Eye (tissue), 1 donor: ENCODE measurements at places on chromosomes 13 and 19.

GRCh38 chr13:50070186-50070585 is 54.9 kb downstream of the KCNRG start:
- DNase-seq = no peak

- no peak for DNase-seq
These were observed 38.7 kb downstream of the SLC7A1 start for GRCh38 chr13:29556742-29557141.

DNA sequence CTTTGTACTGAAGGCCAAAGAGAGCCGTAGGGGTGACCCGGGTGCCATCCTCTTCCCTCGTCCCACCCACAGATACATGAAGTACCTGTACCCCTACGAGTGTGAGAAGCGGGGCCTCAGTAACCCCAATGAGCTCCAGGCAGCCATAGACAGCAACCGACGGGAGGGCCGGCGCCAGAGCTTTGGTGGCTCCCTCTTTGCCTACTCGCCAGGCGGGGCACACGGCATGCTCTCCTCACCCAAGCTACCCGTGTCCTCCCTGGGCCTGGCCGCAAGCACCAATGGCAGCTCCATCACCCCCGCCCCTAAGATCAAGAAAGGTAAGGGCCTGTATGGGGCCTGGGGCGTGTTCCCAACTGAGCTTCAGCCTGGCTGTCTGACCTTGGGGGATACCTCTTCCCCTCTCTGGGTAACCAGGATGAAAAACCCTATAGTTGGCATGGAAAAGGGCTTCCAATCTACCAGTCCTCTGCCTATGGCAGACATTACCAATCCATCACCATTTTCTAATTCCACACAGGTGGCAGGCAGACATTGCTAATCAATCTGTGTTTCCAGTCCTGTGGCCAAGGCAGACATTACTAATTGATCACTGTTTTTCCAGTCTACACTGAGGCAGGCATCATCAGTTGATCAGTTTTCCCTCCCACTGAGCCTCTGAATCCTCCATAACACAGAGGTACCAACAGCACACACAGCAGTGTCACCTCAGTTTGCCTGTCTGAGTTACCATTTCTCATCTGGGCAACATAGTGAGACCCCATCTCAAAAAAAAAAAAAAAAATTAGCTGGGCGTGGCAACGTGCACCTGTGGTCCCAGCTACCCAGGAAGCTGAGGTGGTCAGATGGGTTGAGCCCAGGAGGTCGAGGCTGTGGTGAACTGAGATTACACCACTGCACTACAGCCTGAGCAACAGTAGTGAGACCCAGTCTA is 19.1 kb upstream of the WDR18 start:
- no peak for DNase-seq

GRCh38 chr19:4089400-4089908 is 22.8 kb upstream of the ZBTB7A start:
- DNase-seq = no peak

DNA sequence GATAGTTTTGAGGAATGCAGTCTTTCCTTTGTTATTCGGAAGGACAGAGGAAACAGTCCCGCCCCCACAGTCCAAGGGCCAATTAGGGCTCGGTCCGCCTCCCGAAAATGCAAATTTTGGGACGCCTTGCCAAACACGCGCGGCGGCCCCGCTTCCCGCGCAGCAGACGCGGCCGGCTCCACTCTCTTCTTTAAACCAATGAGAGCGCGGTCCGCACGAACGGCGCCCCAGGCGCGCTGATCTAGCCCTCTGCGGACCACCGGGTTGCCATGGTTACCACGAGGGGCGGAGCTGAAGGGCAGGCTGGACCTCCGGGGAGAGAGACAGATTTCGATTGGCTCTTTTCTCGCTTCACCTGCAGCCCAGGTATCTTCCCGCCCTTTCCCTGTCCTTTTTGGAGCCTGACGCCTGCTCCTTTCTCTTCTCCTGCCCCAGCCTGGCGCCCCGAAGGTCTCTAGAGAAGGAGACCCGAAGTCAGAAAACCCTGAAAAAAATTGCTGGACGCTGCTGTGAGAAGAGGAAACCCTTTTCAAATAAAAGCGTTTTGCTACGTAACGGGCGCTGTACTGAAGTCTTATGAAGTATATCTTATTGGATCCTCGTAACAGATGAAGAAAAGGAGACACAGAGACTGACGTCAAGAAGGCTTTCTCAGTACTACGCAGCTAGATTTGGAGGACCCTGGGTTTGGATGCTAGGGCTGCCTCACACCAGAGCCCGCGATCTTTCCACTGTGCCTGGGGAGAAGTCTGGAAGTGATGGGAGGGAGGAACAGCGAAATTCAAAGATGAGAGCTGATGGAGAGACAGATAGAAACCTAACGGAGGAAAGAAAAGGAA is 2.0 kb downstream of the PTH2 start:
- DNase-seq = peak; percentile 90

- DNase-seq = peak; percentile 36
These were observed 20.4 kb downstream of the STARD13 start for GRCh38 chr13:33265133-33265532.

- DNase-seq = no peak
These were observed 68.6 kb upstream of the MIR17HG start for GRCh38 chr13:91278888-91279287.

- DNase-seq = no peak
These were observed 103.9 kb downstream of the GGACT start for GRCh38 chr13:100484702-100485101.

DNA sequence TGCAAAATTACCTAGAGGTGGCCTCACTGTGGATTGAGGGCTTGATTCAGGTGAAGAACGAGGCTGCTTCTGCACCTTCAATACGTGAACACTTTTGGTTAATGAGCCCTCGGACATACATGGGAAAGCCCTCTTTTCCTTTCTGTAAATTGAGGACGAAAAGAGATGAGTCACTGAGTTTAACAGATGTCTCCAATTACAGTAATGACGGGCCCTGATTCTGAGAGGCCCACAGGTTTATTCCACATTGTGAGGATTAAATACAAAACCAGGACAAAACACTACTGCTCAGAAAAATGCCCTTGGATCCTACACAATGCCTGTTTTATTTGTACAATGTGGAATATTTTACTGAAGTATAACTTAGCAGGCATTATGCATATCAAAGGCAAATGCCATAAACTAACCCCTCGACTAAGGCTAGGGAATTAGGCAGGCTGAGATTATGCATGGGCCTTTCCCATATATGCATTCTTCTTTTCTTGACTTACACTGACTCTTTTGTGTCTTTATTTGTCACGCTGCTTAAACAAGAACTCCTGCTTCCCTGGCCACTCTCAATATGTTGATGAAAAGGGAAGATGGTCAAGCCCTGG is 819.9 kb downstream of the OLFM4 start:
- DNase-seq = peak; percentile 48

GRCh38 chr19:47726467-47726866 is 13.2 kb downstream of the EHD2 start:
- DNase-seq = no peak

- no peak for DNase-seq
These were observed 96.3 kb upstream of the C1QTNF9B start for GRCh38 chr13:23993680-23993985.

GRCh38 chr19:14475251-14476073 is at the start of gene PTGER1:
Gene PTGER1, minus strand, starts transcription at chr19:14475354. Its CDS starts 1,034 bp downstream, at chr19:14474320.
- peak; percentile 61 for DNase-seq

GRCh38 chr13:31649766-31650165 is 89.6 kb upstream of the RXFP2 start:
- no peak for DNase-seq

DNA sequence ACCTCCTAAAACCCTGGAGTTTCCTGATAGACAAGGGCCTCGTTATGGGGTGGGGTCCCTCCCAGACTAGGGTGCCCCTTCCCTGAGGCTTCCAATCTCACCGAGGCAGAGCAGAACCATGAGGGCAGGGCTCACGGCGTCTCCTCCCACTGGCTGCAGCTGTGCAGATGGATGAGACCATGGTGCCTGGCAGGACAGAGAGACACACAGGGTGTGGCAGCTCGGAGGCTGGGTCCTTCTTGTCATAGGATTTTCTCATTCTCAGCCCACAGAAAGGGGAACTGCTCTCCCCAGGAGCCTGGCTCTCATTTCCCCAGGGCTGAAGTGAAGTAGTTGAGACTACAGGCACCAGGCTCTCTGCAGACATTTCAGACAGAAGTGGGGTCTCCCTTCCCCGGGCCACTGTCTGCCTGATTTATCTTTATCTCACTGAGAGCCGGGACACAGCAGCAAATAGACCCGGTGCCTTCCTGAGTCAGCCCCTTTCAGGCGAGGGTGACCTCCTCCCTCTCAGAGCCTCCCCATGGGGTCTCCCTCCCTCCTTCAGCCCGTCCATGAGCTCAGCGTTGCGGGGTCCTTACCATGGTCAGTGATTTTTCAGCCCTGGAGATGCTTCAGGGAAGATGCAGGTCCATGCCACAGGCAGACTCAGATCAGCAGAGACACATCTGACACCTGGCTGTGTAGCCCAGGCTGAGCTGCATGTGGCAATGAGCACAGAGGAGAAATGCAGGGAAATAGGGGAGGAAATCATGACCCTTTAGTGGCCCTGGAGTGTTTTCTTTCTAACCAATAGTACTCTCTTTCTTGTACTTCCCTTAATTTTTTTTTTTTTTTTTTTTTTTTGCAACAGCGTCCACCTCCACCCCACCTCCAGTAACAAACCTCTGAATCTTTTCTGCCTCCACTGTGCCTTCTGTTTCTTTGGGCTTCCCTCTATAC is at the start of gene LILRA5:
Gene LILRA5, minus strand, starts transcription at position 731 of the 942 bp plus-strand sequence. Its CDS starts 147 bp downstream, at position 584.
- DNase-seq = no peak

GRCh38 chr13:41019011-41019487 is at the start of gene ELF1:
Gene ELF1, minus strand, starts transcription at chr13:41019316. Its CDS starts 37,262 bp downstream, at chr13:40982054.
- DNase-seq = peak; percentile 27

GRCh38 chr19:4713384-4713951 is 10.2 kb downstream of the DPP9 start:
- DNase-seq = no peak

DNA sequence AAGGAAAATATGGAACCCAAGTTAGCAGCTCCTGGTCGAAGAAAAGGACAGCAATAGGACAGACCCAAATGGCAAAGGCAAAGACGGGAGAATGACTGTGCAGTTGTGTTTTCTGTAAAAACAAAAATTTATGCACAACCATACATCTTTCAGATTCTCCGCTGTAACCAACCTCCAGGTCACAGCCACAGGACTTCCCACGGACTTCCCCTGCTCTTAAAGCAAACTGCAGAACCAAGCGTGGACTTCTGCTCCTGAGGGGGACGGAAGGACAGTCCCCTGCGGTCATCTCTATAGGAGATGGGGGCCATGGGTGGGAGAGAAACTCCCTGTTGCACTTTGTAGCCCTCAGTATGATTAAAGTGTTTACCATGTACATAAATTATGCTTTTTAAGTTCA is 2.5 kb downstream of the GRTP1 start:
- no peak for DNase-seq

DNA sequence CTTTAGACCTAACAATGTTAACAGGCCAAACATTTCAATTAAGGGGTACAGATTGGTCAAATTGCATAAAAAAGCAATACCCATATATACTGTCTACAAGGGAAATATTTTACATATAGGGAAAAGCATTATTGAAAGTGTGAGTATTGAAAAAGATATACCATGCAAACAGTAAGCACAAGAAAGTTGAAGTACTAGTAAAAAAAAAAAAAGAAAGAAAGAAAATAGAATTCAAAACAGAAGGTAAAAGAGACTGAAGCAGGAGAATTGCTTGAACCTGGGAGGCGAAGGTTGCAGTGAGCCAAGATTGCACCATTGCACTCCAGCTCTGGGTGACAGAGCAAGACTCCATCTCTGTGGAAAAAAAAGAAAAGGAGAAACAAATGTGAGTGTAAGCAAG is 5.3 kb upstream of the TEX101 start:
- no peak for DNase-seq

GRCh38 chr13:21435687-21436151 is 23.4 kb downstream of the ZDHHC20 start:
- DNase-seq = no peak

GRCh38 chr13:103030776-103031175 is 35.4 kb downstream of the SLC10A2 start:
- DNase-seq = peak; percentile 47

GRCh38 chr13:95426631-95427030 is 125.4 kb upstream of the ABCC4 start:
- DNase-seq = peak; percentile 3

DNA sequence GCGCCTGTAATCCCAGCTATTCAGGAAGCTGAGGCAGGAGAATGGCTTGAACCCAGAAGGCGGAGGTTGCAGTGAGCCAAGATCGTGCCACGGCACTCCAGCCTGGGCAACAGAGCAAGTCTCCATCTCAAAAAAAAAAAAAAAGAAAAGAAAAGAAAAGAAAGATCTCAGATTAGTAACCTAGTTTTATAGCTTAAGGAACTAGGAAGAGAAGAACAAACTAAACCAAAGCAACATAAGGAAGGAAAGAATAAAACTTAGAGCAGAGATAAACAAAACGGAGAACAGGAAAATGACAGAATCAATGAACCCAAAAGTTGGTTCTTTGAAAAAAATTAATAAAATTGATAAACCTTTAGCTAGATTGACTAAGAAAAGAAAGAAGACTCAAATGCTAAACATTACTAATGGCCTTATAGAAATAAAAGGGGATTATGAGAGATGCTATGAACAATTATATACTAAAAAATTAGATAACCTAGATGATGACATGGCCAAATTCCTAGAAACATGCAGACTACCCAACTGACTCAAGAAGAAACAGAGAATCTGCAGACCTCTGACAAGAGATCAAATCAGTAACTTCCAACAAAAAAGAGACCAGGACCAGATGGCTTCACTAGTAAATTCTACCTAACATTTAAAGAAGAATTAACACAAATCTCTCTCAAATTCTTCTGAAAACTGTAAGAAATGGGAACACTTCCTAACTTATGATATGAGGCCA is 68.2 kb downstream of the CDADC1 start:
- no peak for DNase-seq

DNA sequence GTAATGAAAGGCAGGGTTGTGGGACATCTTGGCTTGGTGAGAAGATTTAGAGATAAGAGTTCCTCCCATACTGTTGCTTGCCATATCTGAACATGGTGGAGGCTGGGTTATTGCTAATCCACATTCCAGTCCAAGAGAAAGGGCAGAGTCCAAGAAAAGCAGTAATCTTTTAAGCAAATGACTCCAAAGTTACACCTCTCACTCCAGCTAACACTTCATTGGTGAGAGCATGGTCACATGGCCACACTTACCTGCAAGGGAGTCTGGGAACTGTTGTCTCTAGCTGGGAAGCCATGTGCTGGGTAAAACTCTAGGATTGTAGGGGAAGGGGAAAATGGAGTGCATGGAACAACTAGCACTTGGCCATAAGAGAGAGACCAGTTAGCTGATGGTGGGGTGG is 5.6 kb downstream of the C19orf81 start:
- no peak for DNase-seq
